Naive thymus-derived CD8-positive, alpha-beta T cell (primary cell): ENCODE measurements at places on chromosomes 5 and 9. TPM values are rescaled to one million over a fixed set of nuclear protein-coding genes. Genes with fewer than 3 reads are reported as not detected.

- no peak for DNase-seq
Observed at GRCh38 chr5:34831303-34831702, 7.7 kb upstream of the TTC23L start.

DNA sequence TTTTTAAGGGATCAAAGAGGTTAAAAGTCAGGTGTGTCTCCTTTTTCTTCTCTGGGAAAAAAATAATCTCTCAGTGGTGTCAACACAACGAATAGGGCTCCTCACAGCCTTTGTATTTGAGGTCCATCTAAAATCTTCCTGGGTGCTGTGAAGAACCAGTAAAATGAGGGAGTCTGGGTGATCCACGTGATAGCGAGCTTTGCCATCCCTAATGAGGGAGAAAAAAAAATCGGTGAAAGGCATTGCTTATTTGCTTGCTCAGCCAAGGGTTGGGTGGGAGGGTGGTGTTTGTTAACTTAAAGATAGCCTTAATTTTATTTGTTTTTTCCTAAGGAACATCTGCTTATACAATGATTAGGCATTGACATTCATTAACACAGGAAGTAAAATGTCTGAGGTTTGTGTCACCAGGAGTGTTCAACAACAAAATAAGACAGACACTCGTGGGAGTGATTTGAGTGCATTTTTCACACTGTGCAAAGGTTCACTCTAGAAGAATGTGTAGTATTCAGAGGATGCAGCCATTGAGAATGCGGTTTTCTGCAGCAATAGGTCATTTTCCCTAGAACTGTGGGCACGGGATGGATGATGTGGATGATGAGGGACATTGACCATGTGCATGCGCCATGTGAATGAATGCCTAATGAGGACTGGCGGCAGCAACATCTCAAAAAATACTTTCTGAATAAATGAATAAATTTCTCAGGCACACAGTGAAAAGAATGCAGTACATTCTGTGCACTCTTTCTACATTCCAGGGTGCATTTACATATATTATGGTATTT is 369.5 kb downstream of the NTRK2 start:
- no peak for DNase-seq

GRCh38 chr5:52925001-52925400 is 64.2 kb upstream of the ITGA2 start:
- DNase-seq, result no peak

- no peak for DNase-seq
Observed at GRCh38 chr5:124747791-124748686, 1.6 kb upstream of the ZNF608 start.

DNA sequence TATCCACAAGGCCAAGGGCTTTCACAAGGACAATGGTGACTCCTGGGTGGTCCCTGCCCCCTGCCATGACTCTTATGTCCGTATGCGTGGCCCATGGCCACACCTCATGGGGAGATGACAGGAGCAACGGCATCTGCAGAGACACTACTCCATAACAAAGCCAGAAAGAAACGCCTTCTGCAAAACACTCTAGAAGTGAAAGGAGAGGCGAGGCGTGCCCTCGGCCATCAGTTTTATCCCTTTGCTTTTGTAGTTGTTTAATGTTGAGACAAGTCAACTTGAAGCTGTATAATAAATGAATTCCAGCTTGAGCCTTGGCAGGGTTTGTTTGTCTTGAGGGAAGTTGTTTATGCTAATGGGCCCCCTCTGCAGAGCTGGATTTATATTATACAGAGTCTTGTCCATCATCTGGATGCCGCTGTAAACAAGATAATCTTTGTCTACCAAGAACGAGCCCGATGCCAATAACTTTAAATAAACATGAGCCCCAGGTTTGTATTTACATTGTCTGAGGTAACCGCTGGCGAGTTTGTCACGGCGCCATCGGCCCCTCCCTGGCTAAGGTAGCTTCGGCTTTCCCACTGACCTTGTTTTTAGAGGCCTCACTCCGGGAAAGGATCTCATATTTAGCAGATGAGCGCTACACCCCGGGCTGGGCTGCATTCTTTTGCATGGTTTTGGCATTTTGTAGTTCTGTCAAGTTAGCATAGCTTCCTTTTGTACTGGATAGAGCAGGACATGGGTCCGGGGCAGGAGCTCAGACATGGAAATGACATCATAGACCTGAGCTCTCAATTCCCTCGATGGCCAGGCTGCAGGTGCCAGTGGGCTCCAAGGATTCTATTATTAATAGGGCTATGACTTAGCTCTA is 165.3 kb downstream of the ERCC6L2 start:
- DNase-seq, result no peak

FGFR4 gene
- total RNA-seq, result 1.8 TPM

DNA sequence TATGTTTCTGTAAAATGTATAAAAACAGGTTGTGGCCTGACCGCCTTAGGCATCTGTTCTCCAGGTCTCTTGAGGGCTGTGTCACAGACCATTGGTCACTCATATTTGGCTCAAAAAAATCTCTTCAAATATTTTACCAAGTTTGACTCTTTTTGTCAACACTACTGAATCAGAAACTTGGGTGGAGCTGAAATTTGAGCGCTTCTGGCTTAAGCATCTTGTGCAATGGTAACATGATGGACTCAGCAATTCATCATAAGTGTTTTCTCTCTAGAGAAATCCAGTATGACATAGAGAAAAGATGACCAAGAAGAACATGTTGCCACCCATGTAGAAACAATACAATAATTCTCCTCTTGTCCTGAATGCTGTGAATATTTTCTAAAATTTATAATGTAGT is 387.9 kb downstream of the MAT2B start:
- no peak for DNase-seq

- DNase-seq, result no peak
Observed at GRCh38 chr5:125695996-125696655, 727.1 kb upstream of the GRAMD2B start.

GRCh38 chr5:33629999-33630398 is 189.2 kb downstream of the TARS1 start:
- no peak for DNase-seq

DNA sequence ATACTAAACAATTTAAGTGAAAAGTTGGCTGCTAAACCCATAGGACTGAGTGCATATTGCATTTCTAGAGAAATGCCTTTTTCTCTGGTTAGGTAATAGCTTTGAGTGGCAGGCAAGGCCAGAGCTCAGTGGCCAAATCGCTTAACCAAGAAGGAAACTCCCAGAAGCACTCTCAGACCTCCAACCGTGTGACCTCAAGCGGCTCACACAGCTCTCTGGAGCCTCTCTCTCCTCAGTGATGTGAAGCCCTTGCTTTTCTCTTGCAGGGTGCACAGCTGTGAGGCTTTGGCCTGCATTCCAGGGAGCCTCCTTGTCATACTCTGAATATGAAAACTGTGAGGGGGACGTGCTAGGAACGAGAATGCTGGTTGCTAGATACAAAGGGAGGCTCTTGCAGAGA is 106.7 kb downstream of the INSYN2B start:
- DNase-seq, result no peak

DNA sequence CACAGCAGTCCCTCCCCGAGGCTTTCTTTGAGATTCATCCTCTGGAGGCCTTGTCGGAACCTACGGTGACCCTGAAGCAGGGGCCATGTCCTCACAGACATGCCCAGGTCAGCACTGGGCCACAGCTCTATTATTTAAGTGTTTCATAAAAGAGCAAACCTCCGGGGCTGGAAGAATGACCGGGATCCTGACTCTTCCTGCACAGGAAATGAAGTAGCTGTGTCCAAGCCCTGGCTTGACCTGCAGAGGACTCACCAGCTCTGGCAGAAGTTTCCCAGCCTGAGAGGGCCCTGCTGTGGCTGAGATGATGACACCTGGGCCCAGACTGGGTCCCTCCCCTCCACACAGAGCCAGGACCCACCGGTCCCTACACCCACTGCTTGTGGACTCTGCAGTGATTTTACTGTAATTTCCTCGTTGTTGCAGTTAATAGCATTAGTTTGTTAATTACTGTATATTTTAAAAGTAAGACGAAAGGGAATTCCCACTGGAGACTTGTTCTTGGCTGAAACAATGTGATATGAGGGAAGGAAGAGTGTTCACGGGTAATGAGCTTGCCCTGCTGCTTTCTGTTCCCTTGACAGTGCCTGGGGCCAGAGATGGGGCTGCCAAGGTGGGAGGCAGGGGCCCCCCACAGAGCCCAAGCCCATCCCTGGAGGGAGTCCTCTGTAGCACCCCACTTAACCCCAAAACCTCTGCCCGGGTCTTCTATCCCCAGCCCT is 72.2 kb downstream of the PCDH1 start:
- no peak for DNase-seq

DNA sequence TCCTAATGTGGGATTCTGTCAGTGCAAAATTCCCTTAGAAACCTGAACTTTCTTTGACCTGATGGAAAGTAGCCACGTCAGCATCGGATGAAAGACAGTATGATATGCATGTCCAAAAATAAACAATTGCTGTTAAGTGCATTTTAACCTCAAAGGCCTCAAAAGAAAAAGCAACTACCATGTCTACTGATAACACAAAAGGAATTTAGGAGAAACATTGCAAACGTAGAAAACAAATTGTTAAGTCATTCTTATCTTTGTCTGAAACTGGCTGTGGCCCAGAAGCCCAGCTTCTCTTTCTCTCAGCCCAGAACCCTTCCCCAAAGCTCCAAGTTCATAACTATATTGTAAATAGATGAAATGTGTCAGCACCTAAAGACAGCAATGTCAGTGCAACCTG is 11.1 kb upstream of the LHFPL2 start:
- DNase-seq, result no peak

ORM2 gene
- total RNA-seq, result not detected

LRRC14B gene
- not detected for total RNA-seq

DNA sequence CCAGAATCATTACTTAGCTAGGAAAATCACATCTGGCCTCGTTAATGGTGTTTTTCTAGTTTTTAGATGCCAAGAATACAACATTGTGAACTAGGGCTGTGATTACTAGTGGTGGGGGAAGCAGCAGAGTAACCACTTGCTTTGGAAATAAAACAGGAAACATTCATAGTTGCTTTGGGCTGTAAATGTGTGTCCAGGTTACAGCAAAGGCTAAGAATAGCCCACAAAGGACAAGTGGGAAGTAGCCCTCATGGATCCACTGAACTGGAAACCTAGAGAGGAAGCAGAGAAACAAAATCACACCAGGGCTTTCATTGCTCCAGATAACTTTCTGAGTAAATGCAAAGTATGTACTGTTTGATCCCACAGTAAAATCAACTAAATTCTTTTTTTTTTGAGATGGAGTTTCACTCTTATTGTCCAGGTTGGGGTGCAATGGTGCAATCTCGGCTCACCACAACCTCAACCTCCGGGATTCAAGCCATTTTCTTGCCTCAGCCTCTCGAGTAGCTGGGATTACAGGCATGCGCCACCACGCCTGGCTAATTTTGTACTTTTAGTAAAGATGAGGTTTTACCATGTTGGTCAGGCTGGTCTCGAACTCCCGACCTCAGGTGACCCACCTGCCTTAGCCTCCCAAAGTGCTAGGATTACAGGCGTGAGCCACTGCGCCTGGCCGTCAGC is 56.2 kb upstream of the TNFSF15 start:
- DNase-seq, result no peak

- peak; percentile 30 for DNase-seq
Observed at GRCh38 chr9:15306068-15306756, 804 bp downstream of the TTC39B start.

PCDHGB1 gene
- not detected for total RNA-seq

INSL6 gene
- not detected for total RNA-seq

DNA sequence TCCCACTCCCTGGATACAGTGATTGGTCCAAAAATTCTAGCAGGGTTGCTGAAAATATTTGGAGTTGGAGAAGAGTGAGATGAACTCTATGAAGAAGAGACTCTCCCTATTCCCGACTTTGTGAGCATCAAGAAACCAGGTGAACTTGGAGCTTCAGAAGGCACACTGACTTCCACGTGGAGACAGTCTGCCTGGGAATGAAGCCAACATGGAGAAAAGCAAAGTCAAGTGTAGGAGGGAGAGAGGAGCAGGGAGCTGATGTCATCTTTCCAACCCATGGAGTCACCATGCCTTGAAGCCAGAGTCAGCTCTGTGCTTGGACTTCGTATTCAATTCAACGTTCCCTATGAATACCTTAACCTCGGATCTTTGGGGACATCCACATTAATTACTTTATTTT is 125.1 kb downstream of the NPR3 start:
- DNase-seq, result no peak

- DNase-seq, result no peak
Observed at GRCh38 chr5:142769251-142769792, 855 bp upstream of the ARHGAP26 start.

- no peak for DNase-seq
Observed at GRCh38 chr5:91058575-91058974, 324.5 kb downstream of the ARRDC3 start.

DNA sequence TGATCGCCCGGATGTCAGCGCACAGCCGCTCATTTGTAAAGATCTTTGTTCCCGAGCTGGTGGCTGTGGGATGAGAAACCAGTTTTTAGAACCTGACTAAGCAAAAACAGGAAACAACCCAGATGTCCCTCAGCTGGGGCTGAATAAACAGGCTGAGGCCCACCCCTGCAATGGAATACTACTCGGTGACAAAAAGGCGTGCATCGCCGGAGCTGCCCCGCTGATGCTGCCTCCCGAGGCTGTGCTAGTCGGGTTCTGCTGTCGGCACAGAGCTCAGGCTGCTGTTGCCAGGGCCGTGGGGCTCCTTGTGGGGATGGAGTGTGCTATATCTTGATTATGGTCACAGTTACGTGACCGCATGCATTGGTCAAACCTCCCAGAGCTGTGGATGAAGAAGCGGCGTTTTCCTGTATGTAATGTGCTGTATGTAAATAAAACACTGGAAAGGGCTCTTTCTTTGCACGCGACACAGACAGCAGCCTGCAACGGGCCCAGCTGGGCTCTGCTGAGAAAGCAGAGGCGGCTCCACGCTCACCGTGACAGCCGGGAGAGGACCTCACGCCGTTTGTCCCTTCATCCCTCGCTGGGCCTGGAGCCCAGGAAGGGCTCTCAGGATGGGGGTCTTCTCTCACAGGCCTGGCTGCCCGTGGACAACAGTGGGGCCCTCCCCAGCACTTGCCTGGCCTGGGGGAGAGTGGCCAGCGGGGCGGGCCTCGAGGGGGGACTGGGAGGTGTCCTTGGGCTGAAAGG is 51.5 kb upstream of the RNU6ATAC start:
- DNase-seq, result no peak

SLC27A6 gene
- total RNA-seq, result not detected
